Stimulated activated CD8-positive, alpha-beta memory T cell treated with anti-CD3 and anti-CD28 coated beads, Interleukin-4, amount 100 ng/mL, for 48 hours (primary cell): ENCODE measurements at places on chromosomes 4 and X.

- DNase-seq = no peak
These were observed 610.7 kb upstream of the CPXCR1 start for GRCh38 chrX:88136328-88136727.

DNA sequence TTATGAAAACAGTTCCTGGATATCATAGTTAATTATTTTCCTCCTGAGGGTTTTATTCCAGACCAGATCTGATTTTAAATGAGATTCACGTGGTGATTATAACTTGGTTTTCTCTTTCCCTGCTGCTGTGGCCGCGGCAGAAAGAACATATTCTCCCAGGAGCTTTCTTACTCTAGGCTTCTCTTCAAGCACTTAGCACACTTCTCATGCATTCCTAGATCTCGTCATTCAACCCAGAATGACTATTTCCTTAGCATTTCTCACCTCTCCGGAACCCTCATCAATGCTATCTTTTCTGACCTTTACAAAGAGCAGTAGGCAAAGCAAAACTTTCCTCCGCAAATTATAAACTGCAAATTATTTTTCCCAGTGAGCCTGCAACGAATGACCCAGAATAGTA, 122.9 kb downstream of the GPAT3 start:
- no peak for DNase-seq

DNA sequence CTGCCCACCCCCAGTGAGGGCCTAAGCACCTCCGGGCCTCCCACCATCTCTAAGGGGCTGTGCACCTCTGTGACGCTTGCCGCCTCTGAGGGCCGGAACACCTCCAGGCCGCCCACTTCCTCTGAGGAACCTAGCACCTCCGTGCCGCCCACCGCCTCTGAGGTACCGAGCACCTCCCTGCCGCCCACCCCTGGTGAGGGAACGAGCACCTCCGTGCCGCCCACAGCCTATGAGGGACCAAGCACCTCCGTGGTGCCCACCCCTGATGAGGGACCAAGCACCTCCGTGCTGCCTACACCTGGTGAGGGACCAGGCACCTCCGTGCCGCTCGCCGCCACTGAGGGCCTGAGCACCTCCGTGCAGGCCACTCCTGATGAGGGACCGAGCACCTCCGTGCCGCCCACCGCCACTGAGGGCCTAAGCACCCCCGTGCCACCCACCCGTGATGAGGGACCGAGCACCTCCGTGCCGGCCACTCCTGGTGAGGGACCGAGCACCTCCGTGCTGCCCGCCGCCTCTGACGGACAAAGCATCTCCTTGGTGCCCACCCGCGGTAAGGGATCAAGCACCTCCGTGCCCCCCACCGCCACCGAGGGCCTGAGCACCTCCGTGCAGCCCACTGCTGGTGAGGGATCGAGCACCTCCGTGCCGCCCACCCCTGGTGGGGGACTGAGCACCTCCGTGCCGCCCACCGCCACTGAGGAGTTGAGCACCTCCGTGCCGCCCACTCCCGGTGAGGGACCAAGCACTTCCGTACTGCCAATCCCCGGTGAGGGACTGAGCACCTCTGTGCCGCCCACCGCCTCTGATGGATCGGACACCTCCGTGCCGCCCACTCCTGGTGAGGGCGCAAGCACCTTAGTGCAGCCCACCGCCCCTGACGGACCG, 977 bp downstream of the MAGEE1 start:
- peak; percentile 42 for DNase-seq

GRCh38 chr4:119026662-119027444, 108.8 kb upstream of the MYOZ2 start:
- no peak for DNase-seq

DNA sequence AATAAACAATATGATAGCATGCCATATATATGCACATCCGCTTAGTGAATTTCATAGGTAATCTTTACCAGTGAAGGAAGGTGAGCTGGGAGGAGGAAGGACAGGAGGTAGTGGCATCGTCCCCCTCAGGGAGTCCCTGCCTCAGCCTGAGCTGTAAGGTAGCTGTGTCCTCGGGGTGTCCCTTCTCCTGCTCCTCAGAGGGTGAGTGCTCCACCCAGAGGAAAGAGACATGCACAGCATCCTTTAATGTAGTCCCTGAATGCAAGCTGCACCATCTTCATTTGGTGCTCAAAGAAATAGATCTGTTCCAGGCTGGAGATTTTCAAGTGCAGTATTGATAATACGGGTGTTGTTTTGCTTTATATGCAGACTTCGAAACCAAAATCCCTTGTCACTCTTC, 330.4 kb upstream of the SFRP2 start:
- DNase-seq = no peak

DNA sequence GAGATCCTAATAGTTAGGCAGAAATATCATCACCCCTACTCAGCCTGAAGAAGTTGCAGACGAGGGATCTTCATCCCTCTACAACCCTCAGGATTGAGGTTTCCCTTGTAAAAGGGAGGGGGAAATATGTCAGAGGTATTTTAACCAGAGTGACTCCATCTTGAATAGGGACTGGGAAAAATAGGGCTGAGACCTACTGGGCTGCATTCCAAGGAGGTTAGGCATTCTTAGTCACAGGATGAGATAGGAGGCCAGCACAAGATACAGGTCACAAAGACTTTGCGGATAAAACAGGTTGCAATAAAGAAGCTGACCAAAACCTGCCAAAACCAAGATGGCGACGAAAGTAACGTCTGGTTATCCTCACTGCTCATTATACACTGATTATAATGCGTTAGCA, 17.5 kb downstream of the IL13RA2 start:
- DNase-seq = no peak

GRCh38 chr4:137408527-137409177, 123.6 kb downstream of the PCDH18 start:
- no peak for DNase-seq

DNA sequence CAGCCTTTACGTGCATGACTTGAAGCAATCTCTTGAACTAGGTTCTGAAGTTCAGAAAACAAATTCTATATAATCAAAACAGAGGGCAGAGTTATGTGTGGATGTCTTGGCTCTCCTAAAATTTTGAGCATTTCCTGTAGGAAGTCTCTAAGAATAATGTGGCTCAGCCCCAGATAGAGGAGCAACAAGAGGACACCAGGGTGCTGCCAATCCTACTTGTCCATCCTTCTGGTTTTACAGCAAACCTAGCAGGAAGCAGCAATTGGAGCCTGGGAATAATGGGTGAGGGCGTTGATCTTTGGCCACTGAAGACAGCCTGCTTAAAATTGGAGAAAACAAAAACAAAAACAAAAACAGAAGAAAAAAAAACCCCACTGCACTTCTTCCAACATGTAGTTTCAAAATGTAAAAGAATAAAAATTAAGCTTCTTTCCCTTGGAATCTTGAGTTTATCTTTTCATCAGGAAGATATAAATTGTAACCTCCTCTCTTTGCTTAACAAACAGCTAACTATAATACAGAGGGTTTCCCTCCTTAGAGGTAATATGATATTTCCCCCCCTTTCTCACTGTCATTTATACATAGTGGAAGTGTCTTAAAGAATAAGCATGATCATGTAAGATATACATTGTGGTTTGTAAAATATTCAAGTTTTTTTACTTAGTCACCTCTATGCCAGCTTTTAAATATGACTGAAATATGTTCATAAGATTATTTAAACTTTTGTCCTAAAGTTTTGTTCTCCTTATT, 130.6 kb downstream of the FBXO8 start:
- DNase-seq = no peak

GRCh38 chr4:38668203-38668971, 4.4 kb downstream of the KLF3 start:
- DNase-seq = no peak

- no peak for DNase-seq
These were observed 81.7 kb downstream of the EGF start for GRCh38 chr4:109994415-109994827.

GRCh38 chr4:128461291-128462102, 173.9 kb upstream of the PGRMC2 start:
- no peak for DNase-seq

- DNase-seq = no peak
These were observed 20.3 kb upstream of the LSM6 start for GRCh38 chr4:146155152-146155724.

DNA sequence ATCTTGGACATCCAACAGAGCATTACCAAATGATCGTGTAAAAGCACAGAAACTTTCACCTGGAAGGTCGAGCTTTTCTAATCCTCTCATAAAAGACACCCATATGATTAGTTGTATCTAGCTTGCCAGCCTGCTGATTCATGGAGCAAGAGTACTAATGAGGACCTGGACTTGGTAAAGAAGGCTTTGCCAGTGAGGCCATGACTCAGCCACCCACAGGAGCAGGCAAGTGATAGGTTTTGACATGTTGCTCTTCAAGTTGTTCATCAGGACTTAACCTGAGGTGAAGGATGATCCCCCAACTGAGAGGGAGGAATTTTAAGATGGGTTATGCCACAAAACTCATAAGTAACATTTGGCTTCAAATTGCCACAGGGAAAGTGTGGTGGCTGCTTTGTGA, 24.7 kb upstream of the EPGN start:
- DNase-seq = no peak
